ENCODE measurements at places on chromosomes 16 and 17.

DNA sequence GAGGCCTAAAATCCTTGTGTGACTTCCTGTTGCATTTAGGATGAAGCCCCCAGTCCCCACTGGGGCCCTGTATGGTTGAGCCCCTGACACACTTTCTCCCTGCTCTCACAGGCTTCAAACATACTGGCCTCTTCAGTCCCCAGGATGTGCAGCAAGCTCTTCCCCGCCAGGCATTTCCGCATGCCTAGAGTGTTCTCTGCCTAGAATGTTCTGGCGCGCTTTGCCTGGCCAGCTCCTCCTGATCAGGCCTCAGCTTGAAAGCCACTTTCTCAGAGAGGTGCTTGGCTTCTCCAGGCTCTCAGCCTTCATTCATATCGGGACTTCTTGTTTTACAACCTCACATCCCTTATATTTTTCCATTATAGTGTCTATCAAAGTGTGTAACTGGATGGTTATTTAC, 123.7 kb downstream of the SPACA3 start:
- no peak for DNase-seq

DNA sequence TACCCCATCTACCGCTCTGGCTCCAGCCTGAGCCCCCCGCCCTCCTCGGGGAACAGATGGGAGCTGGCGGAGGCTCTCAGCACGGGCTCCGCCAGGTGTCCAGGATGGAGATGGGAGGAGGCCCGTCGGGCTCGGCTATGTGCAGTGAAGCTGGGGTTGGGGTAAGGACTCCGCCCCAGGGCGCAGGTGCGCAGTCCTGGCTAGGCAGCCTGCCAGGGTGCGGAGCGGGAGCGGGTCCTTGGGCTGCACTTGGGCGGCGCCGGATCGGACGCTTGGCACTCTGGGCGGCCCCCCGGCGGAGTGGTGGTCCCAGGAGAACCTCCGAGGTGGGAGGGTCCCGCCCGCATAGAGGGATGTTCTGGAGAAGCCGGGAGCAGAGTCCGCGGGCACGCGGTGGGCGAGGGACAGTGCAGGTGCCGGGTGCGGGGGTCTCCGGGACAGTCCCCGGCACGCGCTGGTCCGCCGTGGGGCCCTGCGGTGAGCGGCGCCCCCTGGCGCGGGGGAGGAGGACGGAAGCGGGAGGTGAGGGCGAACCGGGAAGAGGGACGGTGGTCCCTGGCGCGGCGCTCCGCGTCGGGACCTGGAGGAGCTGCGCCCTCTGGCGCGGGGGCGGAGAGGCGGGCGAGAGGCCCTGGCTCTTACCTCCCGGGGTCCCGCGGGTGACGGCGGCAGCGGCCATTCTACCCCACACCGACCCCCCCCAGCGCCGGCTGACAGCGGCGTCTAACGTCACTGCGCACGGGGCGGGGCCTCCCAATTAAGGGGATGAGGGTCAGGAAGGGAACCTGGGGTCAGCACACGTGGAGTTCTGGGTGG, at the start of gene CAMTA2:
Gene CAMTA2, minus strand, starts transcription at position 725 of the 816 bp plus-strand sequence. CDS start 1,453 bp downstream, outside the sequence.
- DNase-seq, result peak; percentile 82

- DNase-seq, result peak; percentile 82
Measured at GRCh38 chr17:58329810-58330537, 1.4 kb upstream of the TSPOAP1 start.

DNA sequence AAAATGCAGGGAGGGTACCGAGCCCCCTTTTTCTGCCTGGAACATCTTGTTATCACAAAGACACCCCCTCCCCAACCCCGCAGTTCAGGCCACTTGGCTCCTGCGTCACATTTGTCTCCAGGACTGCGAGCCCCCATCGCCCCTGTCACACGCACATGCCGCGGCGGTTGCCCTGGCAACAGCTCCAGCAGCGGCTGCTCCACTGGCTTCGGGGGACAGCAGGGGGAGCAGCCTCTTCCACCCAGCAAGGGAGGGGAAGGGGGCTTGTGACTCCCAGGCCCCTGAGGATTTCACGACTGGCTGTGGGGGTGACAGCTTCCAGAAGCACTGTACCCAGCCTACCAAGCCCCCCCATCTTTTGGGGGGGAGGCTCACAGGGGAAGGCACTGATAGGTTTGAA, 2.6 kb downstream of the BAIAP3 start:
- DNase-seq, result no peak

DNA sequence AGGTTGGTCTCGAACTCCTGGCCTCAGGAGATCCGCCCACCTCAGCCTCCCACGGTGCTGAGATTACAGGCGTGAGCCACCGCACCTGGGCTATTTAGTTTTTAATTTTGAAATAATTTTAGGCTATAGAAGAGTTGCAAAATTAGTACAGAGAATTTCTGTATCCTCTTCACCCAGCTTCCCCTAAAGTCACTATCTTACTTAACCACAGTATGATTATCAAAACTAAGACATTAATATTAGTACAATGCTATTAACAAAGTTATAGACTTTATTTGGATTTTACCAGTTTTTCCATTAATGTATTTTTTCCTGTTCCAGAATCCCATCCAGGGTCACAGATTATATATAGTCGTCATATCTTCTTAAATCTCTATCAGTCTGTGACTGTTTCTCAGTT, 62.6 kb downstream of the CLEC19A start:
- no peak for DNase-seq

DNA sequence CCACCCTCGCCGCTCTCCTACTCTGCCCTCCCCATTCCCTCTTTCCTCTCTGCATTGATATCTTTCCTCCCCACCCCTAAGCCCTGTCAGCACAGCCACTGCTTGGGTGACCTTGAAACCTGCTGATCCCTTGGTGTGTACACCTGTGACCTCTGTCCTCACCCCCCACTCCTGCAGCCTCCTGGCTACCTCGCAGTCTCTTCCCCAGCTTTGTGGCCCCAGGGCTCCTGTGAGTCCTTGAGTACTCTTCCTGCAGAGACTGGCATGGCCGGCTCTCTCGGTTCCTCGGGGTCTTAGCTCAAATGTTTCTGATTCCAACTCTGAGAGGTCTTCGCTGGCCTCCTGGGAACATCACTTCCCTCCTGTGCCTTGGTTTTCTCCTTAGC, 31.7 kb downstream of the ADCY7 start:
- no peak for DNase-seq

DNA sequence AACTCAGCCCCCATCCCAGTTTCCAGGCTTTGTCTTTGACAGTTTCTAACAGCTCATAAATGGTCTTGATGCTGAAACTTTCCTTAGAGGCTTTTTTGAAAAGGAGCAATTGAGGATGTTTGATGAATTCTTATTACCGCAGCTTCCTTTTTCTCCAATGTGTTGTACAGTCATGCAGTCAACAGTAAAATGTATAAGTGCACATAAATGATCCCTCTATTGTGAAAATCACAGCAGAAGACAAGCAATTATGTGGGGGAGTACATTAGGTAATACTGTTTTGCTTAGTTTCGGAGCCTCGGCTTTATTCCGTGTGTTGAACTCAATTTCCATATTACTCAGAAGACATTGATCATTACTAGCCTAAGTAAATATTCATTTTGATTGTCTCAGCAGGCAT, 673.7 kb downstream of the CDH8 start:
- no peak for DNase-seq

DNA sequence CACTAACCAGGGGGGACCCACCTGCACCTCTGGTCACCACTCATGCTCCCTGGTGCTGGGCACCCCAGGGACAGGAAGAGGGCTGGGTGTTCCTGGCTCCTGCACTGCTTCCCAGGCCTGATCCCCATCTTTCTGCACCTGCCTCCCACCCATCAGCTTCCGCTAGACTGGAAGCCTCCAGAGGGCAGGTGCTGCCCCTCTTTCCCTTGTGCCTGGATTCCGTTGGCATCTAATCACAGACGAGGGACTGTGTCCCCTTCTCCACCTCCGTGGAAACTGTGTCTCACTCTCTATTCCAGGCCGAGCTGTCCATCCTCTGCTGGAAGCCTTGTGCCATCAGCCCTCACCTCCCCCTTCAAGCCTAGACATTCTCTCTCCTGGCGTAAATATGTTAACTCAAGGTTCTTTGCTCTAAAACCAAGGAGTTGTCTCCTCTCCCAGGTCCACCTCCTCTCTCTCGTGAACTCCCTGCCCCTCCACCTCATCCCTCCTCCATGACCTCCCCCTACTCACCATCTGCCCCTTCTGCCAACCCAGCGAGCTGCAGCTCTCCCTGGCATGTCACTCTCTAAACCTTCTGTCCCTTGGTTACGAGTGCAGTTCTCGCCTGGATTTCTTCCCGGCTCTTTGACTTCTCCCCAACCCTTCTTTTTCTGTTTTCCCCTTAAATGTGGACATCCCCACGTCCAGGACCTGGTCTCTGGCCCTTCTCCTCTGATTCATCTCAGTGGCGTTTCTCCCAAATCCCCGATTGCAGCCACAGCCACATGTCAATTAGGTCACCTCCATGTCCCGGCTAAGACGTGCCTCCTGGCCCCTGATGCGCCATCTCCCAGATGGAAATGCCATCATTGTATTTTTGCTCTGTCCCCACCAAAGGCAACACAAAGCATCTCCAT, 107.7 kb downstream of the SEC14L1 start:
- no peak for DNase-seq

GRCh38 chr16:71172481-71173207, 57.9 kb downstream of the HYDIN start:
- DNase-seq, result no peak

DNA sequence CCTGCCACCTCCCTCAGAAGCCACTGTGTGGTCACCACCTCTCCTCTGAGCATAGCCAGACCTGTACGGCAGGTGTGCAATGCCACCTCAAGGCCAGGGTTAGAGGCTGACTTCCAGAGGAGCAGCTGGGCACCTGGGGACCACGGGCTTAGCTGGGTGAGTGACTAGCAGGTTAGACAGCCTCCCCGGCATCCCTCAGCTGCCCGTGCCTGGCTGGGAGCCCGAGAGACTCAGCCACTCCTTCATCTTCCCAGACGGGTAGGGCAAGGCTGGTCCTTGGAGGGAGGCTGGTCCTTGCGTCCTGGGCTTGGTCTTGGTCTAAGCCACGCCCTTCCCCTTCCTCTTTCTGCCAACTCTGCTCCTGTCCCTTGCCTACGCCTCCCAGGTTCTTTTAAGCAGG, 7.8 kb downstream of the CRHR1 start:
- DNase-seq, result no peak

- DNase-seq, result no peak
Measured at GRCh38 chr17:73017658-73018057, 74.8 kb downstream of the SLC39A11 start.

GRCh38 chr17:57541472-57542394, 203.4 kb downstream of the CCDC182 start:
- DNase-seq, result no peak

- DNase-seq, result peak; percentile 64
Measured at GRCh38 chr16:46974352-46974751, 878 bp upstream of the DNAJA2 start.

GRCh38 chr17:6084311-6085161, 14.4 kb downstream of the WSCD1 start:
- no peak for DNase-seq

DNA sequence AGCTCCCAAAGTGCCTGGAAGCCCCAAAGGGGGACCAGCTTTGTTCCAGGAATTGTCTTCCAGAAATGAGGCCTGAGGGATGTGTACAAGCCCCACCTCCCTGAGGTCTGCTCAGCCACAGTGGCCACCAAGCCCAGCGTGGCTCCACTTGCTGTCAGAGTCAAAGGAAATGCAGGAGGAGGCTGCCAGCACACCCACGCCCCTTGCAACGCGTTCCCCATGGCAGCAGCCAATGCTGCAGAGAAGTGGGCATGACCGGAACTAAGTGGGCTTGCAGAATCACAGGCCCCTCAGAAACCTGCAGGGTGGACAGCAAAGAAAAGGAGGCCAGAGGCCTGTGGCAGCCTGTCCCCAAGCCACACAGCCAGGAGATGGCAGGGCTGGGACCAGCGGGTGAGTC, 320.8 kb downstream of the FOXL1 start:
- no peak for DNase-seq

DNA sequence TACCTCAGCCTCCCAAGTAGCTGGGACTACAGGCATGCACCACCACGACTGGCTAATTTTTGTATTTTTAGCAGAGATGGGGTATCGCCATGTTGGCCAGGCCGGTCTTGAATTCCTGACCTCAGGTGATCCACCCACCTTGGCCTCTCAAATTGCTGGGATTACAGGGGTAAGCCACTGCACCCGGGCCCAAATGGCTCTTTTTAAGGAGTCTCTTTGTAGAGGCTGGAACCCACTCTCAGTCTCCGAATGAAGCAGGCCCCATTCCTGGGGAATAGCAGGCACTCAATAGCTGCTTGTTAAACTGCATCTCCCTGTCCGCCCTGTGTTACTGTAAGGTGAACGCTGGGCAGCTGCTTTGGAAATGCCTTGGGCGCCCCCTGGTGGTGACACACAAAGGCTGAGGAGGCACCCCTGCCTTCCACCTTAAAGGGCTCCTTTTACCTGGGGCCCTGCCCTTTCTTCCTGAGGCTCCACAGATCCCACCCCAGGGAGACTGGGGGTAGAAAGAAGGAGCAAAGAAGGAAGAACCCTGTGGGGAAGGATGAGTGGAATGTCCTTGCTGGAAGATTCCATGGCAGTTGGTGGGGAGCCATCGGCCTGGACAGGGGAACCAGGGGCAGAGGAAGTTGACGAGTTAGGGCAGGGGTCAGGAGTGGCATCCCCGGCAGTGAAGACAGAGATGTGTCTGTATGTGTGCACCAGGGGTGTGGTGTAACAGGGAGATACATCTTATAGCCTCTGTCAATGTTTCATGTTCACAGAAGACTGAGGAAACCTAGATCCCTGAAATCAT, 6.1 kb upstream of the SP2 start:
- peak; percentile 92 for DNase-seq

GRCh38 chr16:11256661-11257130, 692 bp upstream of the SOCS1 start:
- DNase-seq, result peak; percentile 35

DNA sequence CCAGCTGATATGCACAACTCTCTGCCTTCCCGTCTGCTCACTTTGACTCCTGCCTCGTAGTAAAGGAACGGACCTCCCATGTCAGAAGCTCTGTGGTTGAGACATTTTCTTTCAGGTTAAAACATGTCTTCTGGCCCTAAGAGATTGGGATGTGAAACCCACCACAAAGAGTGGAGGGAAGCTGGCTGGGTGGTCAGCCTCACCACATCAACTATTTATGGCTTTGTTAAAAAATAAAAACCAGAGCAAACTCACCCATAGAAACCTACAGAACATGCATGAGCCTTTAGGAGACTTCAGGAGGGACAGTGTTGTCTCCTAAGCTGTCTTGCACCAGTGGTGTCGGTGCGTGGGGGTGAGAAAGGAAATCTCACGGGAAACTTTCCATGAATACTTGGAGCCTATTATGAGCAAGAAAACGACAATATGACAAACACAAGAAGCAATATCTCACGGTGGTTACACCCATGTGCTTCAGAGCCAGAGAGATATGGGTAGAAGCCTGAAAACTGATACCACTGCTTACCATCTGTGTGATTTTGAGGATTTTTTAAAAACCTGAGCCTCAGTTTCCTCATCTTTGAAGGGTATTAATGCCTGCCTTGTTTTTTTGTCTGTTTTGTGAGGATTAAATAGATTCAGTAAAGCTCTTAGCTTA, 61.7 kb upstream of the XYLT1 start:
- no peak for DNase-seq

- no peak for DNase-seq
Measured at GRCh38 chr16:89324056-89325010, 106.8 kb downstream of the ZNF778 start.

- no peak for DNase-seq
Measured at GRCh38 chr17:82825540-82826124, 14.2 kb downstream of the ZNF750 start.

GRCh38 chr17:19513897-19514488, 19.7 kb upstream of the SLC47A1 start:
- peak; percentile 28 for DNase-seq

Measured in T-helper 1 cell (primary cell).